ENCODE measurements at places on chromosomes 1 and 21. TPM values are rescaled to one million over a fixed set of nuclear protein-coding genes. Genes with fewer than 3 reads are reported as not detected.

The NRIP1 gene
- 8.8 TPM for total RNA-seq

The CSMD2 gene
- 14.0 TPM for total RNA-seq

The HAO2 gene
- 0.53 TPM for total RNA-seq

The VHLL gene
- total RNA-seq = not detected

The AJAP1 gene
- 1.5 TPM for total RNA-seq

The CYP4A22 gene
- total RNA-seq = not detected

The CHODL gene
- 1.2 TPM for total RNA-seq

The NEK7 gene
- 13.3 TPM for total RNA-seq

The GPR137B gene
- total RNA-seq = 6.3 TPM

The KRTAP6-2 gene
- not detected for total RNA-seq

The VPS26C gene
- total RNA-seq = 56.7 TPM

The GPR3 gene
- 7.8 TPM for total RNA-seq

DNA sequence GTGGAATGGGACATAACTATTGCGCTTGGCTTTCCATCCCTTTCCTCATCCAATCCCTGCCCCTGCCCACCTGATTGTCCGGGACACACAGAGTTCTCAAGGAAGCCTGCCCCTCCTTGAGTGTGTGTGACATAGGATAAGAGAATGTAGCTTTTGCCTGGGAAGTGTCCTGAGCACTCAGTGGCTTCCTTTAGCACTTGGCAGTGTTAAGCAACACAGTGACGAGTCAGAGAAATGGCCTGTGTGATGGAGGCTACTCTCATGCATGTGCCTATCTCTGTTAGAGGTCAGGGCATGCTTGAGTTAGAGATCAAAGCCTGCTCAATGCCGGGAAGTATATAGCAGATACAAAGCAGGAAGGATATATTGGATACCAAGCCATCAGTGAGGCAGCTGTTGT, 289.5 kb downstream of the SIPA1L2 start:
- peaks cover 15% of the 10 kb centered on the region for H3K36me3 ChIP-seq
- H3K4me1 ChIP-seq = no peaks in the 10 kb centered on the region
- no peak overlapping the region for H3K27ac ChIP-seq

DNA sequence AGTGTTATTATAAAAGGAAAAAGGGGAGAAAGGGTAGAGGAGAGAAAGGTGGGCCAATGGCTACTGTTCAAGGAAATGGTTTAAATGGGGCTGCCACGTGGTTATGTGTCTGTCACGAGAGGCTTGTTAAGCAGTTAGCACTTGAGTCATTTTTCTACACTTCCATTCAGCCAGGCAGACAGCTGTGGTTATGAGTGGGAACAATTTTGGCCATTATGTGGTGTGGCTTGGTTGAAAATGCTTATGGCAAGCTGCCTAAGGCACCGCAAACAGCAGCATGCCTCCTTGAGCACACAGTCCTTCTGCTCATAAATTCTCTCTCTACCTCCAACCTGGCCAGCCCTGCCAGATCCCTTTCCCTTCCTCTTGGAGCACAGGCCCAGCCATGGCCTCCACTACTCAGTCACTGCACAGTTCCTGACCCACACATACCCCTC, 3.2 kb upstream of the SRM start:
- H3K4me3 ChIP-seq = no peak overlapping the region
- no peaks in the 10 kb centered on the region for H3K27me3 ChIP-seq
- H3K36me3 ChIP-seq = peaks cover 36% of the 10 kb centered on the region
- peaks cover 13% of the 10 kb centered on the region for H3K4me1 ChIP-seq
- no peak for DNase-seq
- no peak overlapping the region for H3K27ac ChIP-seq

GRCh38 chr1:43634721-43635120, 15.2 kb upstream of the KDM4A start:
- peaks cover 6% of the 10 kb centered on the region for H3K4me1 ChIP-seq
- DNase-seq = no peak
- H3K36me3 ChIP-seq = no peaks in the 10 kb centered on the region
- H3K27ac ChIP-seq = no peak overlapping the region

GRCh38 chr1:86645851-86646250, 58.5 kb upstream of the SH3GLB1 start:
- H3K4me3 ChIP-seq = no peak overlapping the region
- H3K36me3 ChIP-seq = no peaks in the 10 kb centered on the region
- no peak for DNase-seq
- H3K27me3 ChIP-seq = no peaks in the 10 kb centered on the region
- H3K27ac ChIP-seq = no peak overlapping the region
- no peaks in the 10 kb centered on the region for H3K4me1 ChIP-seq

- peaks cover 15% of the 10 kb centered on the region for H3K36me3 ChIP-seq
- H3K4me3 ChIP-seq = no peak overlapping the region
- H3K27ac ChIP-seq = no peak overlapping the region
- no peaks in the 10 kb centered on the region for H3K27me3 ChIP-seq
These were observed 154.5 kb downstream of the ETS2 start for GRCh38 chr21:38960251-38960650.

- no peak for DNase-seq
- no peaks in the 10 kb centered on the region for H3K36me3 ChIP-seq
- no peak overlapping the region for H3K27ac ChIP-seq
- no peak overlapping the region for H3K4me3 ChIP-seq
- no peaks in the 10 kb centered on the region for H3K27me3 ChIP-seq
These were observed 10.6 kb downstream of the ACTL8 start for GRCh38 chr1:17765444-17766411.

DNA sequence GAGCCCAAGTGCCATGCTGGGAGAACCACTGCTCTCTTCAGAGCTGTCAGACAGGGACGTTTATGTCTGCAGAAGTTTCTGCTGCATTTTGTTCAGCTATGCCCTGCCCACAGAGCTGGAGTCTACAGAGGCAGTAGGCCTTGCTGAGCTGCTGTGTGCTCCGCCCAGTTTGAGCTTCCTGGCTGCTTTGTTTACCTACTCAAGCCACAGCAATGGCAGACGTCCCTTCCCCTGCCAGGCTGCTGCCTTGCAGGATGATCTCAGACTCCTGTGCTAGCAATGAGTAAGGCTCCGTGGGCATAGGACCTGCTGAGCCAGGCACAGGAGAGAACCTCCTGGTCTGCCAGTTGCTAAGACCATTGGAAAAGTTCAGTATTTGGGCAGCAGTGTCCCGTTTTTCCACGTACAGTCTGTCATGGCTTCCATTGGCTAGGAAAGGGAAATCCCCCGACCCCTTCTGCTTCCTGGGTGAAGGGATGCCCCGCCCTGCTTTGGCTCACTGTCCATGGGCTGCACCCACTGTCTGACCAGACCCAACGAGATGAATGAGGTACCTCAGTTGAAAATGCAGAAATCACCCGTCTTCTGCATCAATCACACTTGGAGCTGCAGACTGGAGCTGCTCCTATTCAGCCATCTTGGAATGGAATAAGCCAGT, 31.9 kb downstream of the CYP4B1 start:
- H3K4me1 ChIP-seq = no peaks in the 10 kb centered on the region
- peaks cover 21% of the 10 kb centered on the region for H3K27me3 ChIP-seq
- no peak overlapping the region for H3K4me3 ChIP-seq
- H3K27ac ChIP-seq = no peak overlapping the region
- H3K36me3 ChIP-seq = no peaks in the 10 kb centered on the region

GRCh38 chr1:175072099-175072951, 4.7 kb downstream of the TNN start:
- no peak overlapping the region for H3K4me3 ChIP-seq
- H3K27me3 ChIP-seq = peaks cover 13% of the 10 kb centered on the region
- H3K4me1 ChIP-seq = peaks cover 41% of the 10 kb centered on the region
- no peak overlapping the region for H3K27ac ChIP-seq
- no peak for DNase-seq
- no peaks in the 10 kb centered on the region for H3K36me3 ChIP-seq

DNA sequence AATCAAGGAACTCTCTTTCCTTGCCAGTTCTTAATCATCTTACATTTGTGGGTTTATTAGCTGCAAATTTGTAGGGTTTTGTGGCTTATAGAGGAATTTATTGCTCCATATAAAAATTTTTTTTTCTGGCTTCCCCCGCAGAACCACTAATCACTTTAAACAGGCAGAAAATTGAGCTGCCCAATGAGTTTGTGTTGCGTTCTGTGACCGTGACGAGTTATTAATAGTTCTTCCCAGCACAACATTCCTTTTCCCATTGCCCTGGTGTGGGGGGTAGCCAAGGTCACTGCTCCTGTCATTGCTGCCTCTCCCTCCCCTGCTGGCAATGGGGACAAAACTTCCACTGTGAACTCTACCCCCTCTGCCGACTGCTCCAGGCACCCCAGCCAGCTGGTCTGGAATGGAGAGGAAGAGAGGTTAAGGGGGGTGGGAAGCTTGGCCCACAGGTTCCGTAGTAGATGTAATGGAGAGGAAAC, 55.1 kb downstream of the UBE2T start:
- no peaks in the 10 kb centered on the region for H3K27me3 ChIP-seq
- 0 out of 2 replicates have a peak, but pooled peaks cover 2% of the 10 kb centered on the region for H3K4me1 ChIP-seq
- no peak overlapping the region for H3K27ac ChIP-seq
- DNase-seq = no peak
- no peak overlapping the region for H3K4me3 ChIP-seq
- H3K36me3 ChIP-seq = no peaks in the 10 kb centered on the region

GRCh38 chr1:235910357-235911299, 43.9 kb upstream of the LYST start:
- peak; percentile 40 for DNase-seq
- peaks cover 11% of the 10 kb centered on the region for H3K4me1 ChIP-seq
- H3K27ac ChIP-seq = no peak overlapping the region
- H3K4me3 ChIP-seq = no peak overlapping the region

- no peaks in the 10 kb centered on the region for H3K36me3 ChIP-seq
- peaks cover 35% of the 10 kb centered on the region for H3K4me1 ChIP-seq
- peaks cover 5% of the 10 kb centered on the region for H3K27me3 ChIP-seq
These were observed 71.2 kb downstream of the KCNJ15 start for GRCh38 chr21:38327984-38328383.

DNA sequence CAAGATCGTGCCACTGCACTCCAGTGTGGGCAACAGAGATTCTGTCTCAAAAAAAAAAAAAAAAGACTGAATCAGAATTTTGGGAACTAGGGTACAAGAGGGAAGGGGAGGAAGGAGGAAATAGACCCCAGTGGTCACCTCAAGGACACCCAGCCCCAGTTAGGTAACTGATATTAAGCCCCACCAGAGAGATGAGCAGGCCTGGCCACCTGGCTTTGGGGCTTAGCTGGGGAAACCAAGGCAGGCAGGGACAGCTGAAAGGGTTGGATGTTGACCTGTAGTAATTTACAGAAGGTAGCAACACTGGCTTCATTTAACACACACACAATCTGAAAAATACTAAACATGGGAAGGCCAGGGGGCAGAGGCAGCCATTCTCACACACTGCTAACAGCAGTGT, 5.2 kb upstream of the C1orf122 start:
- H3K27ac ChIP-seq = no peak overlapping the region
- no peak for DNase-seq
- H3K27me3 ChIP-seq = no peaks in the 10 kb centered on the region

DNA sequence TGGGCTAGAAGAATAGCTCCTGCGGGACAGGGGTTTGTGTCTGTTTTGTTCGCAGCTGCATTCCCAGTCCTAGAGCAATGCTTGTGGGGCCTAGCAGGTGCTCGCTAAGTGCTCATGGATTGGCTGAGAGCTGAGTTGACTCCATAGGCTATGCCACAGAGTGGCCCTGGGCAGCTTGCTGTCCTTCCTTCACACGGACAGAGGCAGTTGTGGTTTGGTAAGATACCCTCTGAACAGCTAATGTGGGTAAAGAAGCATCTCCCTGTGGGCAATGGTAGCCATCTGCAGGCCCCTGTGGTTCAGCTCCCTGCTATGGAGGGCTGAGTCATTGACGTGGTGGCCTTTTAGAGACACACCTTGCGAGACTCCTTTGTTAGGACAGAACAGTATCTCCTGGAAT, 23.5 kb upstream of the LBR start:
- no peak overlapping the region for H3K27ac ChIP-seq
- H3K4me3 ChIP-seq = no peak overlapping the region
- H3K36me3 ChIP-seq = 0 out of 2 replicates have a peak, but pooled peaks cover 3% of the 10 kb centered on the region
- H3K27me3 ChIP-seq = 0 out of 2 replicates have a peak, but pooled peaks cover 4% of the 10 kb centered on the region
- no peak for DNase-seq

- no peaks in the 10 kb centered on the region for H3K4me1 ChIP-seq
- no peaks in the 10 kb centered on the region for H3K27me3 ChIP-seq
- H3K4me3 ChIP-seq = no peak overlapping the region
These were observed 25.0 kb upstream of the UAP1 start for GRCh38 chr1:162536511-162536910.

- peaks cover 41% of the 10 kb centered on the region for H3K36me3 ChIP-seq
- H3K4me1 ChIP-seq = peaks cover 13% of the 10 kb centered on the region
- H3K27me3 ChIP-seq = no peaks in the 10 kb centered on the region
These were observed 25.9 kb downstream of the ATG4C start for GRCh38 chr1:62809788-62810187.

- H3K4me3 ChIP-seq = peak overlapping the region; percentile 14
- peaks cover 32% of the 10 kb centered on the region for H3K36me3 ChIP-seq
- no peaks in the 10 kb centered on the region for H3K27me3 ChIP-seq
- H3K4me1 ChIP-seq = peaks cover 30% of the 10 kb centered on the region
These were observed 121.0 kb downstream of the ATP5PO start for GRCh38 chr21:33794596-33794995.

DNA sequence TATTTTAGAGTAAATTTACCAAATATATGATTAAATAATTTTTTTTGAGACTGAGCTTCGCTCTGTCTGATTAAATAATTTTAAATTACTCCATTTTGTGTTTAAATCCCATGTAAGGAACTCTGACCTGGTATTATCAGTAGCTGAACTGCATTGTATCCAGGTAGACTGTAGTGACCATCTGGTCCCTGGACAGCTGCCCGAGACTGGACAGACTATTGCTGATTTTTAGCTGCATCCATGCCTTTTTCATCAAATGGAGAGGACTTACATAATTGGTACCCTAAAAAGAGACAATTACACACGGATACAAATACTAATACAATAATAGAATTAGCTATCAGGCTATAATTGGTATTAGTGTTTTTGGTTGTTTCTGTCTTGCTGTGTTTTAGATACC, 20.6 kb downstream of the OLFM3 start:
- no peak for DNase-seq
- peaks cover 18% of the 10 kb centered on the region for H3K4me1 ChIP-seq
- H3K27ac ChIP-seq = no peak overlapping the region
- no peaks in the 10 kb centered on the region for H3K27me3 ChIP-seq

- no peaks in the 10 kb centered on the region for H3K27me3 ChIP-seq
- no peak overlapping the region for H3K27ac ChIP-seq
- H3K36me3 ChIP-seq = no peaks in the 10 kb centered on the region
- H3K4me3 ChIP-seq = no peak overlapping the region
- peaks cover 11% of the 10 kb centered on the region for H3K4me1 ChIP-seq
These were observed 359.8 kb downstream of the LTN1 start for GRCh38 chr21:28632755-28633408.
